ENCODE measurements at places on chromosomes 12 and 14.

DNA sequence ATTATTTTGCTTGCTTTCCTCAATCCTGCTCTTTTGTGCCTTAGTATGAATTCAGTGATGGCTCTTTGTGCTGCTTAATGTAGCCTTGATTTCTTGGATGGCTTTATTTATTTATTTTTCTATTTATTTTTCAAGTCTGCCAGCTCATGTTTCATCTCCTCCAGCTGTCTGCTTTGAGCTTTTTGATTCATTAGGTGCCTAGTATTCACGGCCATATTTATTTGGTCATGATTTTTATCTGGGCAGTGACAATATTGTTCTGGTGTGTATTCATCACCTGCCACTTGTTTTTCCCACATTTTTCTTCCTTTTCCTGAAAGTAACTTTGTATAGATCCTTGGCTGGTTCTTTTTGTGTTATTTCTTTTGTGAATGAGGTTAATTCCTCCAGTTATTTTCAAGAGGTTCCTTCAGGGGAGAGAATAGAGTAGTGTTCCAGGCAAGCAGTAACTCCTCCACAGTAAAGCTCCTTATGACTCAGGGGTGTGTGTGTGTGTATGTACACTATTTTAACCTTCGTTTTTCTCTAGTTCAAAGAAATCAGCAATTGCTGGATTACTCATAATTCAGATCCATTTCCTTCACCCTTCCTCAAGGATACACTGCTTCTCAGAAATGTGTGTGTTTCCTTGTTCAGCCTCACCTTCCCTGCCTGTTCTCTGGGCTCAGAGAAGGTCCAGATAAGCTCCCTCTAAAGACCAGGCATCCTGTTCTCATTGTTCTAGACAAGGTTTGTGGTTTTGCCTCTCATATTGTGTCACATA, 51.6 kb upstream of the PMCH start:
- DNase-seq = peak; percentile 59

DNA sequence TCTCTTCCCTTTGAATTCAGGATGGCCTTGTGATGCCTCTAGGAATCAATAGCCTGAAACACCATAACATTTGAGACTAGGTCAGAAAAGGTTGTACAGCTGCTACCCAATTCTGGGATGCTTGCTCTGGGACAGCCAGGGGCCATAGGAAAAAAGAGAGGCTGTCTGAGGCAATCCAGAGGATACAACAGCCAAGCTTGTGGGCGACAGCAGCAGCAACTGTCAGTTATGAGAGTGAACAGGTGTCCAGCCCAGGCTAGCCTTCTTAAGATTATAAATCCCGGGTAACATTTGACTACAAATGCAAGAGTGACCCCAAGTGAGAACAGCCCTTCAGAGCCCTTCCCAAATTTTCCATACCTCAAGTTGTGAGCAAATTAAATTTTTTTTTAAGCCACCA, 11.1 kb downstream of the DCN start:
- DNase-seq = peak; percentile 12

GRCh38 chr12:109760930-109761921, 47.6 kb downstream of the FAM222A start:
- no peak for DNase-seq

DNA sequence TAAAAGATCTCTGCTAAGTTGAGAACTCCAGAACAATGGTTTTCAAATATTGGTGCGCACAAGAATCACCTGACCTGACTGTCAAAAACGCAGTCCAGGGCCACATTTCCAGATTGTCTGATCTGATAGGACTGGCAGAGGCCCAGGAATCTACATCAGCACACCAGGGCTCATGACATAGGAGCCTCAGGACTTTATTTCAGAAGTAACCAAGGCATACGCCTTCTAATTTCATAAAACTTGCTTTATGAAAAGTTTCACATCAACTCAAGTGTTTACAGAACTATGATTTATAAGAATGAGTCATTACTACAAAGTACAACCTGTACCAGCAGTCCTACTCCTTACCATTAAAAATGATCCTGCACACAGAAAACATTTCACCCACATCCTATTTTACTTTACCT, 47.7 kb upstream of the PTPRO start:
- peak; percentile 51 for DNase-seq

GRCh38 chr12:2198005-2198501, 145.3 kb downstream of the CACNA1C start:
- DNase-seq = no peak

- DNase-seq = no peak
Observed at GRCh38 chr14:59184396-59184795, 4.1 kb upstream of the DAAM1 start.

DNA sequence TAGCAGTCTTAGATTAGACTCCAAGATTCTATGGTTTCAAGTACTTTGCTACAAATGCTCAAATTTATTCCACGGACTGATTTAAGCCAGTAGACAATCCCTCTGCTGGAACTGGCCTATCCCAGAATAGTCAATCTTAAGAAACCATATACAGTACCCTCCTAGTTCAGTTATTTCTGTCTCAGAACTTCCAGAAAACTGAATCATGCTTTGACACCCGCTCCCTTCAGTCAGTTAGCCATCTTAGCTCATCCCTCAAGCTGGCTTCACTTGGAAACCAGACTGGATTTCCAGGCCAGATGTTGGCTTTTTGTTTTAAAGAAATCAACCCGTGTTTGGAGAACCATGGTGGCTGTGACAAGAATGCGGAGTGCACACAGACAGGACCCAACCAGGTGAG, 125.5 kb downstream of the NT5DC3 start:
- DNase-seq = no peak

DNA sequence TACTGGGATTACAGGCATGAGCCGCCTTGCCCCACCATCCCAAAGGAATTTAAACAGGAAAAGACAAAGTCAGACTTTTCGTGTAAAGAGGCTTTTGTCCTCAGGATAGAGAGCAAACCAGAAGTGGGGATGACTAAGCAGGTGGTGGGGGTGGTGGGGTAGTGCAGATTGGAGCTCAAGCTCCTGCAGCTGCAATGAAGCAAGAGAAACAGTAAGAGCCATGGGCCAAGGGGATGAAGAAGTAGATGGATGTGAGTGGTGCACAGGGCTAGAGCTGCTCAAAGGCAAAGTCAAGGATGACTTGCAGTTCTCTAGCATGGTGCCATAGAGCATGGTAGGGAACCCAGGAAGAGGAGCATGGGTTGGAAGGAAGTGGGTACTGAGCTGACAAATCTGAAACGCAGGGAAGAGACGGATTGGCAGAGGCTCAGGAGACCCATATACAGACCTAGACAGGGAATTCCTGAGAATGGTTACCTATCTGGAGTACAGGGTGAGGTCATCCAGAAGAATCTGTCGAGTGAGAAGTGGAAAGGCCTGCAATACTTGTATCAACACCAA, 11.4 kb upstream of the RNF34 start:
- peak; percentile 71 for DNase-seq

- no peak for DNase-seq
Observed at GRCh38 chr14:79598339-79598738, 613.0 kb downstream of the DIO2 start.

GRCh38 chr14:101849125-101849524, 87.6 kb downstream of the PPP2R5C start:
- DNase-seq = no peak

DNA sequence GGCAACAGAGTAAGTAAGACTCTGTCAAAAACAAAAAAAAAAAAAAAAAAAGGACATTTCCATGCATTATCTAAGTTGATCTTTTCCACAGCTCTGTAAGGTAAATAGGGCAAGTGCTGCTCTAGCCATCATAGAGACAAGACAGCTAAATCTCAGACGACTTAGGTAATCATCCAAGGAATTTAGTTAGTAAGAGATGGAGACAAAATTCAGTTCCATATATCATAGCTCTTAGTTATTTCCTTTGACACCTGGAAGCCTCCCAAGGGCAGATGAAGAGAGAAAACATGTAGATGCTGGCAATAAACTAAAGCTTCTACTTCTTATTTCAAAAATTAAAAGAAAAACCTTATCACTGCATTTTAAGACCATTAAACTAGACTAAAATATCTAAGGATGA, 48.7 kb downstream of the ST8SIA1 start:
- DNase-seq = no peak

- no peak for DNase-seq
Observed at GRCh38 chr12:119841433-119842210, 35.5 kb downstream of the CIT start.

- DNase-seq = no peak
Observed at GRCh38 chr12:52901715-52902541, 2.9 kb downstream of the KRT8 start.

- DNase-seq = no peak
Observed at GRCh38 chr12:26116829-26117715, 7.8 kb downstream of the BHLHE41 start.

- DNase-seq = no peak
Observed at GRCh38 chr14:57729208-57730187, 136.4 kb downstream of the SLC35F4 start.

DNA sequence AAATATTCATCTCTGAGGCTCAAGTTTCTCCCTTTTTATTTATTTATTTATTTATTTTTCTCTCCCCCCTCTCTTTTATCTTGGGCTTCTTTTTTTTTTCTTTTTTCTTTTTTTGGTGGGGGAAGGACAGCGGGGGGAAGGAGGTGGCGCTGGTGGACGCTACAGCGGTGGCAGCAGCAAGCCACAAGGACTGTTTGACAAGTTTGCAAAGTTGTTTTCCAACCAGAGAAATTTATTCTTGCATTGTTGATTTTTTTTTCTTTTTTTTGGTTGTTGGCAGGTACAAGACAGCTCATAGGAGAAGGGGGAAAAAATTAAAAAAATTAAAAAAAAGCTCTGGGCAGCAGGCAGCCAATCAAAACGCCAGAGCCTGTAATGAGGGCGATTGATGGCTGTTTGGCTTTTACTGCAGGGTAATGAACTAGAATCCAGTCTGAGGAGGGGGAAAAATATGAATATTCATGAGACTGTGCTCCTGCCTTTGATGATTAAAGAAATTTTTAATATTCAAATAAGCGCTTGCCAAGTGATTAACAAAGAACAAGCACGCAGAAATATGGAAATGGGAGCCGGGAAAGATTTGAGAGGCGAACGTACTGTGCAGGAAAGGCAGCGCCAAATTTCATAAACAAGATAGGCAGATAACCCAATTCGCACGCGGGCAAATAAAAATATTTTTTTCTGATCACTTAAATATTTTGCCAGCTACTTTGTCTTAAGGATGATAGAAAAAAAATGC, 36.2 kb downstream of the BCL11B start:
- no peak for DNase-seq

- DNase-seq = no peak
Observed at GRCh38 chr12:104729091-104729490, 229.0 kb downstream of the SLC41A2 start.

GRCh38 chr12:113478351-113479011, 6.8 kb upstream of the LHX5 start:
- DNase-seq = no peak

DNA sequence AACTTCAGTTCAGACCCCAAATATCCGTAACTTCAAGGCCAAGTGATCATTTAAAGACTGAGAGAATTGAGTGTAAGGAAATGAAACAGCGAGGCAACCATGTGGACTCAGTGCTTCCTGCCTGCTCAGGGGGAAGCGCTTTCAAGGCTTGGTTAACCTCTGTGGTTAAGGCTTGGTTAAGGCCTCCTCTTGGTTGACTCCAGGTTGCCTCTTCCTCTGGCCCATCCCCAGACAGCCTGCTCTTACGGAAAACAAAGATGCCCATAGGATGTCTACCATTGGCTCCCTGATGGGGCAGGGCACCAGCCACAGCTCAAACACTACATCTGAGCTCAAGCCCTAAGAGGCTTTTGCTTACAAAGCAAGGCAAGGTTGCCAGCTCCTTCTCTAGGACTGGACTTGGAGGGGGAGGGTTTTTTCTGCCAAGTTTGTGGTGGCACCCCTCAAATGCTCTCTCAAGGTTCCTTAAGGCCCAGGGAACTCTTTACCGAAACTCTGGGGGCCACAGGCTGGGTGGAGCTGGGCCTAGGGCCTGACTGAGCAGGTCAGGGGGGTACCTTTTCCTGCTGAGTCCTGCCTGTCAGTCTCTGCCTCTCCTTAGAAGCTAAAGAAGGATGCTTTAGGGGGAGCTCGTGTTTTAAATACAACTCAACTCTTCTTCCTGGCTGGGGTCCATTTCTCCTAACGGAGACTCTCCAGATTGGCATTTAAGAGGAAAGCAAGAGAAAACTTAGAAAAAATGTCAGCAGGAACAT, 13.7 kb downstream of the COL2A1 start:
- DNase-seq = no peak

DNA sequence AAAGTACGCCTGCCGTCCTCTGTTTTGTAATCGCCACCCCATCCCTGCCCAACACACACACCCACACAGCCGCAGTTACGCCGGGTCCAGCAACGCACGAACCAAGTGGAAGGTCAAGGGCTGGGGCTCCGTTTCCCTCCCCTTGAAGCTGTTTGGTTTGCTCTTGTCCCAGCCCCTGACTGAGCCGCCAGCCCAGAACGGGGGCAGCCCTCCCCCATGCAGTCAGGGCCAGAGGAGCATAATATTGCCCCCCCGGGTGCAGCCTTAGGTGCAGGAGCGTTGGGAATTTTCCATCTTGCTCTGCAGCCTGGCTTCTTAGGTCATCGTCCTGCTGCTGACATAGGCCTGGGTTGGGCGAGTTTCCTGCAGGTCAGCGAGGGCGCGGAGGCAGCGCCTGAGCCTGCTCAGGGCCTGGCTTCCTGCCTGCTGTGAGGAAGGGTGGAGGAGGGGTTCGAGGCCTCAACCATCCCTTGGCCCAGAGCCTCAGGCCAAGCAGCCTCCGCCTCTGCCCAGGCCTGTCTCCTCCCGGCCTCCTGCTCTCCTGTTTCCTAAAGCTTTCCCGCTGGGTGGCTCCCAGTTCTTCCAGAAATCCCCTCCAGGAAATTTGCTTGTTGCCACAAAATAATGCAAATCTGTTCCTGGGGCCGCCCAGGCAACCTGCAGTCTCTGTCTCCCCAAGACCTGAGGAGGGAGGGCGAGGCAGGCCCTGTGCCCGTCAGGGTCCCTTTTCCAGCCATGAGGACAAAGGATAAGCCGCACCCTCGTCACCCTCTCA, 44.5 kb downstream of the PSMA6 start:
- DNase-seq = no peak

GRCh38 chr12:100826323-100826722, 31.7 kb downstream of the ANO4 start:
- peak; percentile 42 for DNase-seq

GRCh38 chr14:76806446-76806845, 6.2 kb downstream of the ANGEL1 start:
- DNase-seq = no peak

- no peak for DNase-seq
Observed at GRCh38 chr12:92908108-92908507, 21.0 kb downstream of the EEA1 start.

DNA sequence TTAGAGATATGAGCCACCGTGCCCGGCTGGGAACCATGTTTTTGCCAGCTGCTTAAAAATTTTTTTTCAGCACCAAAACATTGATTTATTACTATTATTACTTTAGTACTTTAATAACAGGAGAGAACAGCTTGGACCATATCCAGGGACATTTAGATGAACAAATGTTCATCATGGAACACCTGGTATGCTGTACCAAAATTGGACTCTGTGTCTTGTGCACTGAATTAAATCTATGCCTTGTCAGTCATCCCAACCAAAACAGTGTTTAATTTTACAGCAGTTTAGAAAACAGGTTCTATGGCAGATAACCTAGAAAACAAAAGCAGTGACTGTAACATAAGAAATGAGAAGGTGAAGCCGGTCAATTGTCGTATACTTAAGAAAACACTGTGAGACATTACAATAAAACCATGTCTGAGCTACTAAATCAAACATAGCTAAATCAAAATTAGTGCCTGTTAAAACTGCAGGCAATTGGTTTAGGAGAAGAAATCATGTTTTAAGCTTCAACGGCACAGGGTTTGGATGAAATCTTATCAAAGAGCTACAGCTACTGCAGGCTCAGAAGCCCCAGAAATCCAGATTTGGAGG, 58.2 kb upstream of the PYGL start:
- no peak for DNase-seq

Measured in DMS53 (cell line).